ENCODE measurements at places on chromosomes 2 and 18. TPM values are rescaled to one million over a fixed set of nuclear protein-coding genes. Genes with fewer than 3 reads are reported as not detected.

DNA sequence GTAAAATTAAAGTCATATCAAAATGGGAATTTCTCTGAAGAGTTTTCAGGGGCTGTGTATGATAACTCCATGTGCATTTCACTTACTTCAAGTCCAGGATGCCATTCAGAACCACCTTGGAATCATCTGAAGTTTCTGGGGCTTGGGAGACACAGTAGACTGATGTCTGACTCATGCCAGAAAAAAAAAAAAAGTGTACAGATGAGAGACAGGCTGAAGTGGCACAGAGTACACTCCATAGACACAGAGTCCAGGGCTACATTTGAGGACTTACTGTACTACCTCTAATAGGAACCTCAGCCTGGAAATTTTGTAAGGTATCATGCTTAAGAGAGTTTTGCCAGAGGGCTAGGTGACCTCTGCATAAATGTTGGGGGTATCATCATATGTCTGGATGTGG, 92.0 kb downstream of the SS18 start:
- DNase-seq, result no peak

- no peak for DNase-seq
Observed at GRCh38 chr2:241096979-241097378, 5.1 kb downstream of the MTERF4 start.

DNA sequence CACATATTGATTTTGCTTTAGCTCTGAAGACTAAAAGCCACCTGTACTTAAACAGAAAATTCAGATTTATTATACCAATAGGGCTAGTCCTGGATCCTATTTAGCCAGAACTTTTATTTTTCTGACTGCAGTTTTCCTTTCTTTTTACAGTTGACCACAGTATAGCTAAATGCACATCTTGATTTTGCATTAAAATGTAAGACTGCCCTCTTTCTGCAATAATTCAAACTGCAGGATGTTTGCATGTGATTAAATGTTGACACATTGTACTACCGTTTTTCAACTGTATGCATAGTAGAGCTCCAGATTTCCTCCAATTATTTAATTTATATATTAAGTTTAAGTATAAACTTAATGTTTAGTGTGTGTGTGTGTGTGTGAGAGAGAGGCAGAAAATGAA, 1262.9 kb downstream of the SUCLG1 start:
- no peak for DNase-seq

DNA sequence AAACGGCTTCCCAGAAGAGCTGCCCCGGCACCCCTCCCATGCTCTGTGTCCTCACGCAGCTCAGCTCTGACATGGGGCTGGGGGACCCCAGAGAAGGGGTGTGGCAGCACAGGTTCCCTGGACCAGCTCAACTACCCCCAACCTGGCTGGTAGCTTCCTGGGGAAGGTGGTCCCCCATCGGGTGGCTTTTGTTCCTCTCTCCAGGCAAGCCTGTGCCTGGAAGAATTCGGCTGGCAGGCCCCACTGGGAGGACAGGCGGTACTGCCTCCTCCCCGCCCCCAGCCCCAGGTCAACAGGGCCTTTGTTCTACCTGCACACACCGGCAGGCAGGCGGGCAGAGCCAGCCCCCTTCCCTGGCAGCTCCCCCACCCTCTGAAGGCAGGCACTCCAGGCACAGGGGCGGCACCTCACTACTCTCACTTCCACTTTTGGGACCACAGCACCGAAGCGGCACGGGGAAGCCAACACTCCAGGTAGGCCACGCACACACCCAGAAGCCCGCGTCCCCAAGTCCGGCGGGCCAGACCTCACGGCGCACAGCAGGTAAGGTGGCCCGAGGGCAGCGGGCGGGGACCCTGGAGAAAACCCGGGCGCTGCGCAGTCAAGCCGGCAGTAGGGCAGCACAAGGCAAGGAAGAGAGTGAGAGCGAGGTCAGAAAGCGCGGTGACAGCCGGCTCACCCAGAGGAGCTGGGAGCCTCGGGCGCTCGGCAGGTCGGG, 1.3 kb downstream of the HS6ST1 start:
- no peak for DNase-seq

DNA sequence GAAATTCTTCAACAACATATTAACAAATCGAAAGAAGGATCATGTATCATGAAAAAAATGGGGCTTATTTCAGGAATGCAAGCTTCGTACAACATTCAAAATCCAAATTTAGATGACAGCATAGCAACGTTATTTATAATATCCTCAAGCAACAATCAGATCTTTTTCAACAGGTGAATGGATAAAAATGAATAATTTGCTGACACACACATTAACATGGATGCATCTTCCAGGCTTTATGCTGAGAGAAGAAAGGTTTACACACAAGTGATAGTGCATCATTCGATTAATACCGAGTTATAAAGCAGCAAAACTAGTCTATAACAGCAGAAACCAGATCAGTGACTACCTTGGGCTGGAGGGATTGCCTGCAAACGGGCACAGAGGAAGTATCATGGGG, 209.5 kb upstream of the TPO start:
- no peak for DNase-seq

DNA sequence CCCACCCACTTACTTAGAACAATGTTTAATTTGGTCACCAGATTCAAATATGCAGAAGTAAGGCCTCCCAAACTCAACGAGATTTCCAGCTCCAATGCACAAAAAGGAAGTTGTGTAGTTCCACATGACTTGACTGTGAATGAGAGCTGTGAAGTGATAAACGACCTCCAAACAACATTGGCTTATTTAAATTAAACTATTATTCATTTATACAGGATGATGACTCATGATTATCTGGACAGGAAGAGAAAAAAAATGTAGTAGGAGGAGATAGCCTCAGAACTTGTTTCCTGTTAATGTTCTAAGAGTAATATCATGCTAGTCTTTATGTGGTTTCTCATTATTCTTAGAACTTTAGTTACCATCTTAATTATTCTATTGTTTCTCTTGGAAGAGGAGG, 237.3 kb downstream of the C1D start:
- DNase-seq, result no peak

DNA sequence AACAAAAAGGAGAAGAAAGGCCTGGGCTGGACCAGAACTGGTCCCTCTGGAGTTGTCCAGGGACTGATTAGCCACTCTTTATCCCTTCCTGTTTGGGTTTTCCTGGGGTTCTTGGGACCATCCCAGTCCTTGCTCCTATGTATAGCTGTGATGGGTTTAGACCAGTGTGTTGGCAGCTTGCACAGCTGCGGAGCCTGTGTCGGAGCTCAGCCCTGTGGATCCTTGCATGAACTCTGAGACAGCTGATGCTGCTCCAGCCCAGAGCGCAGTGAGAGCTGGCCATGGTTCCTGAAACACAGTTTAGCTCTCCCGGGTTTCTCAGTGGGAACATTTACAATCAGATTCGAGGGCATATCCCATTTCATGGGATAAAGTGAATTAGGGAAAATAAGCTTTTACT, 16.9 kb downstream of the IMPA2 start:
- DNase-seq, result no peak

DNA sequence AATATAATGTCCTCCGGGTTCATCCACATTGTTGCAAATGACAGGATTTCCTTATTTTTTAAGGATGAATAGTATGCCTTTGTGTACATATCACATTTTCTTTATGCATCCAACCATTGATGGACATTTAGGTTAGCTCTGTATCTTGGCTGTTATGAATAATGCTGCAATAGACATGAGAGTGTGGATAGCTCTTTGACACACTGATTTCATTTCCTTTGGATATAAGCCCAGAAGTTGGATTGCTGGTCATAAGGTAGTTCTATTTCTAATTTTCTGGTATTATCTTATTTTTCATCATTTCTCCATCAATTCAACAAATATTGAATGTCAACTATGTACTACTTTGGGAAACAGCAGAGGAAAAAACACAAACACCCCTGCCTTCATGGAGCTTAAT, 423.3 kb downstream of the MTX2 start:
- no peak for DNase-seq

- no peak for DNase-seq
Observed at GRCh38 chr2:107585851-107586250, 240.8 kb upstream of the RGPD4 start.

DNA sequence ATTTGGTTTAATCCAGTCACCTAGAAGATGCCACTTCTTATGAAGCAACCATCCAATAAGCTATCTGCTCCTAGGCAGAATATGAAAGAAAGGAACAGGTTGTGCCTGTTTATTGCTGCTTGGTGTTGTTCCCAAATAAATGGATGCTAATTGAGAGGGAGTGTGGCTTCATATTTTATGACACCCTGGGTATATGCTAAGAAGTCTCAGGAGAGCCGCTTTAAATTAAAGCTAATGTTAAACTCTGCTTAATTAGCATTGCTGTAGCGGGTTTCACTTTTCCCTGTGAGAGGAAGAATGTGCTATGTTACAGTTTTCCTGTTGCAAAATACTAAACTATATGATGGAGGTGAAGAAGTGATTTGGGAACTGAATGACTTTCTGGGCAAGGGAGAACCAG, 48.7 kb upstream of the TANK start:
- DNase-seq, result no peak

DNA sequence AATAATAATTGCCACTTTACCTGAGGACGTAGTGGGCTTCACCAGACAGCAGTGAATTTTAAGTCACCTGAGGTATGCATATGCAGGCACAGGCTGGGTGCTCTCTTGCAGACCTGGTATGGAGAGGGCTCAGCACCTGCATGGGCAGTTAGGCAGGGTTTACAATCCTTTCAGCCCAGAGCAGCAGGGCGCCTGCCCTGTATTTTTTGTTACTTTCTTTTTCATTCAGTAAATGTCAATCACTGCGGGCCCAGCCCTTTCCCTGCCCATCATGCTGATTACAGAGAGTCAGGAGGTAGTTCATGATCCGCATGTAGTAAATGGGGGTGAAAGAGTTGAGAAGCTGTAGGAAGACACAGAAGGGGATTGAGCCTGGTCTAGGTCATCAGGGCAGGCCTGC, 147.0 kb upstream of the ALPP start:
- no peak for DNase-seq

- no peak for DNase-seq
Observed at GRCh38 chr2:6401301-6401700, 464.4 kb downstream of the CMPK2 start.

GRCh38 chr2:233481368-233482142, 85.0 kb downstream of the USP40 start:
- no peak for DNase-seq

- no peak for DNase-seq
Observed at GRCh38 chr18:3612315-3612714, 162.3 kb downstream of the TGIF1 start.

- DNase-seq, result no peak
Observed at GRCh38 chr2:175383286-175383685, 201.8 kb upstream of the ATP5MC3 start.

DNA sequence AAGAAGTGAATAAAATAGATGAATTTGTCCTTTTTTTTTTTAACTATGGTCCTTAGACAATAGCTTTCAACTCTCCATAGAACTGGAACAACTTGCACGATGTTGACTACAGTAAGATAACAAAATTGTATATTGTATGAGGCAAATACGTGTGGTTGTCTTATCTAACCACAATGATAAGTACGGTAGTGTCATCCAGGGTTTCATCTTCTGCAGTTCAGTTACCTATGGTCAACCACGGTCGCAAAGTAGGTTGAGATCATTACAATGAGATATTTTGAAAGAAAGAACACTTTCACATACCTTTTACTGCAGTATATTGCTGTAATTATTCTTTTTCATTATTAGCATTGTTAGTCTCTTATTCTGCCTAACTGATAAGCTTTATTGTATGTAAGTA, 295.2 kb downstream of the PARD3B start:
- no peak for DNase-seq

Gene PDE1A
- total RNA-seq, result not detected

Gene CNNM4
- 8.9 TPM for total RNA-seq

Gene PDE11A
- not detected for total RNA-seq

Gene C1QL2
- total RNA-seq, result not detected

Measured in activated naive CD4-positive, alpha-beta T cell treated with anti-CD3 and anti-CD28 coated beads, Interleukin-2, amount 50 U/mL, for 72 hours (primary cell).